ENCODE measurements at places on chromosomes 4 and X. TPM values are rescaled to one million over a fixed set of nuclear protein-coding genes. Genes with fewer than 3 reads are reported as not detected.

DNA sequence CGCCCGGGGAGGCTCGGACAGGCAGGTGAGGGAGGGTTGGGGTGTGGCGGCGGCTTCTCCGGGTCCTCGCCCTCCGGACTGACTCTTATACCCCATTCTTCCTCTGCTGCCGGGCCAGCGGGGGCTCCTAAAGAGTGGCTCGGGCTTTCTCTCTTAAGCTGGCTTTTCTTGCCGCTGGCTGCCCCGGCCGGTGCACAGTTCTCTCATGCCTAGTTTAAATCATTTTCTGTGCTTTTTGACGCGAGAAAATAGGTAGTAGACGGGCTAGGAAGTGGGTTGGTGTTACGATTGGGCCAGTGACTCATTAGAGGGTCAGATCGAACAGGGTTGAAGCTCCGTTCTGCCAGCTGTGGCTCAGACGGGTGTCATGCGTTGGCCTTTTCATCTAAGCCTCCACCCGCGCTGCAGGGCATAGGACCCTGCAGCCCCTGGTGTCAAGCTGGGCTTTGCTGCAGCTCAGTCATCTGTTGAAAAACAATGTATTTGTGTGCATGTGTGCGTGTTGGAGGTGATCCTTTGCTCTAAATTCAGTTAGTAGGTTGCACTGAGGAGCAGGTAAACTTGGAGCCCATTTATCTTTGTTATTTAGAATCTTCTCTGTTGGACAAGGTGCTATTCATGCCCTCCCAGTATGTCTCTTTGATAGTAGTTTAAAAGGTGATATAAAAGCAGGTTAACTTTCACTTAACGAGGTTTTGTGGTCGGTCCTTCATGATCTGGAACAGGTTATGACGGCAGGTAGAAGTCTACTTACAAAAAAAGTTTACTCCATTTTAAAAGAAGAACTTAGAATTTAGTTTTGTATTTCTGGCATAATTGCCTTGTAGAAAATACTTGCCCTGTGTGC lies 802 bp downstream of the BMP2K start:
- DNase-seq: peak; percentile 14

DNA sequence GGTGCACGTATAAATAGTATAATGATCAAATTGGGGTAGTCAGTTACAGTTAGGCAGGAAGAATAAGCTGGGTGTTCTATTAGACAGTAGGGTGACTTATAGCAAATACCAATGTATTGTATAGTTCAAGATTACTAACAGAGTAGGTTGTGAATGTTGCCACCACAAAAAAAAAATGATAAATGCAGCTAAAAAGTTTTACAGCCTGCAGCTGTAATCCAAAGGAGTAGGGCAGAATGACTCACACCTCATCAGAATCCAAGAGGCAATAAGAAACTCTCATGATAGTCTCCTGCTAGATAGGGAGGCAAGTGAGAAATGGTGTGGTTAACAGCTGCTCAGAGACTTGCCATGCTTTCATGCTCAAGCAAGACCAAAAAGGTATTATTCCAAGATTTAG lies 19.6 kb upstream of the TCEAL4 start:
- DNase-seq: no peak

- no peak for DNase-seq
Measured at GRCh38 chr4:15714646-15715435, 12.0 kb downstream of the BST1 start.

Gene TMEM35A
- polyA plus RNA-seq: not detected

- no peak for DNase-seq
Measured at GRCh38 chr4:140090215-140090731, 63.7 kb downstream of the MAML3 start.

GRCh38 chrX:38727668-38728067 lies 73.6 kb upstream of the MID1IP1 start:
- no peak for DNase-seq

Gene GAGE12H
- polyA plus RNA-seq: not detected

Gene PRDM5
- not detected for polyA plus RNA-seq

Gene TCEAL5
- polyA plus RNA-seq: not detected

Data from naive thymus-derived CD4-positive, alpha-beta T cell (primary cell).